NCI-H1930 (cell line): ENCODE measurements at places on chromosomes 13 and 19.
A peak's percentile ranks its signal among the peaks of the same experiment; 100 is the strongest.

DNA sequence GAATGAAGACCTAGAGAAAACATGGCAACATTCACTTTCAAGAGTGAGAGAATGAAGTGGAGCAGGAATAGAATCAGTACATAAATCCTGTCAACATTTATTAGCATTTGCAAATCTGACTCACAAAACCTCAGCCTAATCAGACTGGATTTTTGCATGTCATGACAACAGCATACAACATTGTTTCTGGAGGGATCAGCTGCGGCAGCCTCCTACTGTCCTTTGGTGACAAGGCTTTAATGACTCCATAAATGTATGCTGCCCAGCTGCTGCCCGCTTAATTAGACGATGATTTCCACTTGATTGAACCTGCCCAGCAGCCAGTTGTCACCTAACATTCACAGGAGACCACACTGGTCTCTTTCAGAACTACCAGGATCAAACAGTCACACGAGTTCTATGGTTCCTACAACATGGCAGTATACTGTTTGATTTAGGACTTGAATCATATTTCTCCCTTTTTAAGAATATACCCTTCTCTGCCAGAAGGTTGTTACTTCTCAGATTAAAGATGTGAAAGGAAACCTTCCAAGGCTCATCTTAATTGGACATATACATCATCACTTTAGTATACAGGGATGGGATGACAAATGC is 9.3 kb downstream of the EBPL start:
- no peak for DNase-seq

- DNase-seq, result no peak
These were observed 2.2 kb downstream of the FRY start for GRCh38 chr13:32033744-32034143.

DNA sequence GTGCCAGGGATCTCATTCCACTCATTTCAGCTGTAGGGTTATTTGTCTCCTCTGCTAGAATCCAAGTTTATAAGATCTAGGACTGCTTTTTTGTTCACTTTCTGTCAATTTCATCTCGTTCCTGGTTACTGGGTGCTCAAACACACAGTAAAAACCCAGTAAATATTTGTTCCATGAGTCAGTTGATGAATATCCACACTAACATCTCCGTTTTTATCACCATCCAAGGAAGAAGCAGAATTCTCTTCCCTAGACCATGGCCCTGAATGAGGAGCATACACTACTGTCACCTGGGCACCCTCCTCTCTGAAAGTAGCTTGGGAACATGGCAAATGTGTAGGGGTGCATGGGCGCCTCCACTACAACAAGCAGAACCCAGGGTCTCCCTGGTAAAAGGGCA is 390.8 kb downstream of the FOXO1 start:
- DNase-seq, result no peak

GRCh38 chr13:31850041-31850555 is 110.8 kb downstream of the RXFP2 start:
- no peak for DNase-seq

DNA sequence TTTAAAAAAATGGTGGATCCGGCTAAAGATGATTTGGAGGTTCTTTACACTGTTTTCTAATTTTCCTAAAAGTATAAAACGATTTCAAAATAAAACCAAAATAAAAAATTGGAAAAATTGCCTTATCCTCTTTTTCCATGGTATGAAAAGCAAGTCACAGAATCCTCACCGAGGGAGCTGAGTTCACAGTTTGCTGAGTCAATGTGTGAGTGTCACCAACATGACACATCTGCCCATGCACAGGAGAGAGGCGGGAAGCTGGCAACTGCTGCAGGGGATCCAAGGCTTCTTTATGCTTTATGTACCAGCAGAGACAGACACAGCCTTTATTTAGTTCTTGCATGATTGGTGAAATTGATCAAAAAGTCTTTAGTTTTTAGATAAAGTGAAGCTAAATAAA is 157.8 kb downstream of the TNFSF13B start:
- no peak for DNase-seq

DNA sequence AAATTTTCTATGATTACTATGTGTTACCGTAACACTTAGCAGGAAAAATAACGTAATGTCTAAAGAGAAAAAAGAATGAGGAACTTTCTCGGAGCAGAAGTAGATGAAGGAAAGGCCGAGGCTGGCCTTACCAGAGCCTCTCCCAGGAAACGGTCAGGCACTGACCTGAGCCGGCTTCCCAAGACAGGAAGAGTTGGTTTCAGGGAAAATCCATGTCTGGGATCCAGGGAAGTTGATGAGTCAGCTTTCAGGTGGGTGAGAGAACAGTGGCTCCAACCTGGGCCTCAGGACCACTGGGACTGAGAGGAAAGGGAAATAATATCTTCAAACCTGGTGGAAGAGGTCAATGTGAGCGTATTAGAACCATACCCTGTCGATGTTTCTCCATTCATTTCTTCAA is 93.3 kb upstream of the UBL3 start:
- no peak for DNase-seq

GRCh38 chr19:39097721-39098120 is 13.6 kb downstream of the ACP7 start:
- no peak for DNase-seq

GRCh38 chr13:21389124-21389523 is 70.0 kb downstream of the ZDHHC20 start:
- no peak for DNase-seq

DNA sequence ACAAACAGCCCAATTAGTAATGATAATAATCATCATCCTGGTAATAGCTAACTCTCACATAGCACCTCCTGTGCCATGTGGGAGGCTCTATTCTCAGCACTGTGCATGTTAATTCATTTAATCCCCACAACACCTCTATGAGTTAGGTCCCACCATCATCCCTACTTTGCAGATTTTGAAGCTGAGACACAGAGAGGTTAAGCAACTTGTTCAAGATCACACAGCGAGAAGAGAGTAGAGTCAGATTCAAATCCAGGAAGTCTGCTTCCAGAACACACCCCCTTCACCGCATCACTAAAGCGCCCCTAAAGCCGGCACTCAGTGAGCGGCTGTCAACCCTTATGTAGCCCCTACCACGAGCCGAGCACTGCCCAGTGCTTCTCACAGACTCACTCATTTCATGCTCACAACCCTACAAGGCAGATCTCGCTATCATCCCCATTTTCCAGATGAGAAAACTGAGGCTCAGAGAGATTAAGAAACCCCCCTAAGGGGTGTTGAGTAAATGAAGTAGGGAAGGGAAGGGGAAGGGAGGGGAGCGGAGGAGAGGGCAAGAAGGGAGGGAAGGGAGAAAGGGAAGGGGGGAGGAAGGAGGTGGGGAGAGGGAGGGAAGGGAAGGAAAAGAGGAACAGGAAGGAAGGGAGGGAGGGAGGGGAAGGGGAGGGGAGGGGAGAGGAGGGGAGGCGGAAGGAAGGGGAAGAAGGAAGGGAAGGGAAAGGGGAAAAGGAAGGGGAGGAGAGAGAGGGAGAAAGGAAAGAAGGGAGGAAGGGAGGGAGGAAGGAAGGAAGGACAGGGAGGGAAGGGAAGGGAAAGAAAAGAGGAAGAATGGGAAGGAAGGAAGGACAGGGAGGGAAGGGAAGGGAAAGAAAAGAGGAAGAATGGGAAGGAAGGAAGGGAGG is 16.4 kb downstream of the EMP3 start:
- DNase-seq, result no peak

- DNase-seq, result no peak
These were observed 45.0 kb upstream of the RNF113B start for GRCh38 chr13:98222081-98222554.

GRCh38 chr13:107866941-107867623 is 348.3 kb downstream of the LIG4 start:
- peak; percentile 32 for DNase-seq

GRCh38 chr13:103884101-103884723 is 818.0 kb upstream of the SLC10A2 start:
- DNase-seq, result no peak

- DNase-seq, result no peak
These were observed 102.3 kb upstream of the ABCC4 start for GRCh38 chr13:95403349-95404140.

GRCh38 chr13:30720172-30720869 is 15.0 kb upstream of the ALOX5AP start:
- DNase-seq, result no peak

- no peak for DNase-seq
These were observed 58.7 kb upstream of the NBEA start for GRCh38 chr13:34883396-34883795.

DNA sequence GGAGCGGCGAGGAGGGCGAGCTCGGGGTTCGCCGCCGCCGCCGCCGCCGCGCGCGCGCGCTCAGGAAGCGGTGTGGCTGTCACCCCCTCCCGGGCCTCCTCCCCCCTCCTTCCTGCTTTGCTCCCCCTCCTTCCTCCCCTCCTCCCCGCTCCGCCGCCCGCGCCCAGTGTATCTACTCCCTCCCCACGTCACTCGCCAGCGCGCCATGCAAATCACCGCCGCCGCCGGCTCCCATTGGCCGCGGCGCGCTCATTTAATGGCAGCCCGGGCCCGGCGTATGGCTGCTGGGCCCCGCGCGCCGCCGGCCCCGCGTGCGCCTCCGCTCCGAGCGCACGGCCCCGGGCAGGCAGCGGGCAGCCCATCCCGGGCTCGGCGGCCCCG is 335 bp upstream of the SOX1 start:
- DNase-seq, result peak; percentile 97

DNA sequence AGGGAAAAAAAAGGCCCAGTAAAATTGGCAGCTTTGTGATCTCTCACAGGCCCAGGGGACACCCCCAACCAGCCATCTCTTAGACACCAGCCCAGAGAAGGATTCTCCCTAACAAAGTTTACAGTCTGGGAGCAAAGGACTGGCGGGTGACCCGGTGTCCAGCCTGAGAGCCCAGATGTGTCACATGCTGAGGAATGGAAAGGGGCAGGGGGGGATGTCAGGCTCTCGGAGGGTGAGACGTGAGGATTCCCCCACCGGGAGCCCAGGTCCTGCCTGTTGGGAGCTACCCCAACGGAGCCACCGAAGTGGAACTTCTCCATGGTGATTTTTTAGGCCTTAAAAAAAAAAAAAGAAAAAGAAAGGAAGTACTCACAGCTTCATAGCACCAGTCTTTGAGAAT is 4.8 kb upstream of the CTXN1 start:
- DNase-seq, result no peak

DNA sequence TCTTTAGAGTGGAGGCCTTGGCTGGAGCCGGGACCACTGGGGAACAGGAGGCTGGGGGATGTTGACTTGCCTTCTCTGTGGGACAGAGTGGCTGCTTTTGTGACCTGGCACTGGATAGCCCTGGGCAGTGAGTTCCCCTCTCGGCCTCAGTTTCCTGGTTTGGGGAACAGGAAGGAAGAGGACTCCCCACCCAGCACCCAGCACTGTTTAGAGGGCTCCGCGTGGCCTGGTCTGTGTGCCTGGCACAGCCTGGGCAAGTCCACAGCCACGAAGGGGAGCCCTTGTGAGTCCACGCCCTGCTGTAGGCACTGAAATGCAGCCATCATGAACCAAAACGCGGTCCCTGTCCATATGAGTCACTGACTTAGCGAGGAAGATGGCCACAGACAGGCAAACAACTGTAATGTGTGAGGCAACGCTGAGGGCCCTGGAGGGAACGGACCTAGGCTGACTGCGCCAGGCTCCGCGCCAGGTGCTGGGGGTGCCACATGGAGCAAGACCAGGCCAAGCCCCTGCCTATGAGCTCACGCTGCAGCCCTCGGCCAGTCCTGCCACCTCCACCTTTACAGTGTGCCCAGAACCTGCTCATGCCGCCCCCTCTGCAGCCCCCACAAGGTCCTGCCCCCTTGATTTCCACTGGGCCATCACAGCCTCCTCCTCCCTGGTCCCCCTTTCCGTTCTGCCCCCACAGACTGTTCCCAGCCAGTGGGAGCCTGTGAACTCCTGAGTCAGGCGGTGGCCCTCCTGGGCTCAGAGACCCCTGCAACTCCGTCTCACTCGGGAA is 35.5 kb downstream of the PAK4 start:
- DNase-seq, result no peak

DNA sequence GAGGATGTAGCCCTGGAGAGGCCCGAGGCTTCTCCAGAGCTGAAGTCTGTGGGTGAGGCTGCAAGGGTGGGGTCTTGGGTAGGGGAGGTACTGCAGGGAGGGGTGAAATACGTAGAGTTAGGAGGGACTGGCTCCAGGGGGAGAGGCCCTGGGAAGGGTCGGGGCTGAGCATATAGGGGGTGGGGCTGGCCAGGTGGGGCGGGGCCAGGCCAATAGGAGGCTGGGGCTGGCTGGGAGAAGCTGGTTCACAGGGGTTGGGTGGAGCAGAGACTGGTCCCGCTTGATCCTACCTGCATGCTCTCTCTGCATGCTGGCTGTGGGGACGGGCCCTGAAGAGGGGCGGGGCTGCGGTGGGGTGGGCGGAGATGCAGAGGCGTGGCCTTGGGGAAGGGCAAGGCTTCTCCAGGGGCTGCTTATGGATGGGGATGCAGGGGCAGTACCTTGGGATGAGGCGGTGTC is 51.9 kb downstream of the CELF5 start:
- DNase-seq, result peak; percentile 78

- DNase-seq, result no peak
These were observed 124.5 kb downstream of the ABCC4 start for GRCh38 chr13:95176611-95177259.

DNA sequence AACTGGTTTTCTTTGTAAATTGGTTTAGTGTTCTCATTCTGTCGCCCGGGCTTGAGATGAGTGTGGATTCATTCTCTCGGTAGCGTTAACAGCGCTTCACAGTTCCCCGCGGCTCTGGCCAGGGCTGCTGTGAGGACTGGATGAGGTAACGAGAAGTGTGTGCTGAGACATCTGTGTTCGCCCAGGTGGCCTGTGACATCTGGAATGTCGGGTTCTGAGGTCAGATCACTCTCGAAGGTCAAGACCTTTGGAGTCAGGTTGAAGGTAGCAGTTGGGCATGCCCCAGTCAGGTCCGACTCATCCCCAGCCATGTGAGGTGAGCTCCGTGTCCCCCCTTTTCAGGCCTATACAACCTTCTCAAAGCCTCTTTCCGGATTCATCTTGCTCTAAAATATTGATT is 13.4 kb upstream of the TUBGCP3 start:
- DNase-seq, result no peak

DNA sequence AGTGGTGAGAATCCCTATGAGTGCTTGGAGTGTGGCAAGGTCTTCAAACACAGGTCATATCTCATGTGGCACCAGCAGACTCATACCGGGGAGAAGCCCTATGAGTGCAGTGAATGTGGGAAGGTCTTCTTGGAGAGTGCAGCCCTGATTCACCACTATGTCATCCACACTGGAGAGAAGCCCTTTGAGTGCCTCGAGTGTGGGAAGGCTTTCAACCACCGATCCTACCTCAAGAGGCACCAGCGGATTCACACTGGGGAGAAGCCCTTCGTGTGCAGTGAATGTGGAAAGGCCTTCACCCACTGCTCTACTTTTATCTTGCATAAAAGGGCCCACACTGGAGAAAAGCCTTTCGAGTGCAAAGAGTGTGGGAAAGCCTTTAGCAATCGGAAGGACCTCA is 18.7 kb upstream of the AURKC start:
- DNase-seq, result no peak

DNA sequence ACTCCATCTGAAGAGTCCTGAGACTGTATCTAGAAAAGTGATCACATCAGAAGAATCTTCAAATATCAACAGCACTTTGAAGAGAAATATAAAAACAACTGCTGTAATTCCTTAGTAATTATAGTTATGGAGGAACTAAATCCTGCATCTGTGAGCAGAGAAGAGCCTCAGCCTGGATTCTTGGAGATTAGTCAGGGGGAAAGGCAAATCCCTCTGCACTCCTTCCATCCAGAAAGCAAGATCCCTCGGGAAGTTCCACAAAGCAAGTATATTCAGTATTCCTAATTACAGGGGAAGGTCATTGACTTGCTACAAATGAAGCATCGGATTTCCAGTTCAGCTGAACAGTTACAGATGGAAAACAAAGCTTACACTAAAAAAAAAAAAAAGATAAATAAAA is 256.6 kb upstream of the IPO5 start:
- DNase-seq, result no peak
